ENCODE measurements at places on chromosomes 4 and X.

DNA sequence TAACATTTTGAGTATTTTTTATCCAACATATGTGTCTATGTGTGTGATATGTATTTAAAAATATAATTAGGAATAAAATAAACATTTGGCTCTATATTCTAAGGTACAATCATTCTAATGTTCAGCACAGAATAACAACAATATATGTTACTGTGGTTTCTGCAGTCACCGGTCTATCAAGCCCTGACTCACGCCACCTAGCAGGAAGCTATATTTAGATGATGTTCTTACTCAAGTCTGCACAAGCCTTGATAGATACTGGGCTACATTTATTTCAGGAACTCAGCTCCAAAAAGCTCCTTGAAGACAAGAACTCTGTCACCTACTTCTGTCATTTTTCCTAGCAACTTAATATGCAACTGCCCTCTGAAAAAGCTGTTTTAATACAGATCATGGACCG is 152.0 kb upstream of the FTHL17 start:
- no peak for DNase-seq

GRCh38 chr4:158018831-158019230 is 154.0 kb downstream of the GASK1B start:
- no peak for DNase-seq

- no peak for DNase-seq
These were observed 10.5 kb upstream of the UBE2NL start for GRCh38 chrX:143873343-143873742.

GRCh38 chrX:153644356-153645125 is 2.5 kb upstream of the DUSP9 start:
- DNase-seq = no peak

GRCh38 chr4:21991050-21991449 is 42.5 kb upstream of the KCNIP4 start:
- DNase-seq = no peak

DNA sequence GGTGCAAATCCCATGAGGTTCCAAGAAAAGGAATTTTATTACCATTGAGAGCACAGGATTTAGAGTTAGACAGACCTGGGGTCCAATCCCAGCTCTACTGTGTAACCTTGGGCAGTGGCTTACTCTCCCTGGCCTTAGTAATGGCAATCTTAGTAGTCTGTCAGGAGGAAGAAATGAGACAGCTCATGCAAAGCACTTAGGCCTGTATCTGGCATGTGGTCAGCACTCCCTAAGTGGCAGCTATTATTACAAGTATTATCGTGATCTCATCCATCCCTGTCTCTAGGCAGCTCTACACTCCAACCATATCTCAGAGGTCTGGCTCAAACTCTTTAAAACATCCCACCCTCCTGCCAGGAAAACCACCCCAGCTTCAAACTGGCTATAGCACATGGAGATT is 129.6 kb upstream of the NALF2 start:
- DNase-seq = no peak

GRCh38 chr4:122083989-122084388 is 68.1 kb upstream of the BLTP1 start:
- no peak for DNase-seq

GRCh38 chr4:55312489-55313101 is 33.4 kb upstream of the SRD5A3 start:
- DNase-seq = no peak

- no peak for DNase-seq
These were observed 134.5 kb upstream of the TAPT1 start for GRCh38 chr4:16360694-16361262.

GRCh38 chr4:40669504-40669903 is 39.8 kb upstream of the RBM47 start:
- DNase-seq = no peak

DNA sequence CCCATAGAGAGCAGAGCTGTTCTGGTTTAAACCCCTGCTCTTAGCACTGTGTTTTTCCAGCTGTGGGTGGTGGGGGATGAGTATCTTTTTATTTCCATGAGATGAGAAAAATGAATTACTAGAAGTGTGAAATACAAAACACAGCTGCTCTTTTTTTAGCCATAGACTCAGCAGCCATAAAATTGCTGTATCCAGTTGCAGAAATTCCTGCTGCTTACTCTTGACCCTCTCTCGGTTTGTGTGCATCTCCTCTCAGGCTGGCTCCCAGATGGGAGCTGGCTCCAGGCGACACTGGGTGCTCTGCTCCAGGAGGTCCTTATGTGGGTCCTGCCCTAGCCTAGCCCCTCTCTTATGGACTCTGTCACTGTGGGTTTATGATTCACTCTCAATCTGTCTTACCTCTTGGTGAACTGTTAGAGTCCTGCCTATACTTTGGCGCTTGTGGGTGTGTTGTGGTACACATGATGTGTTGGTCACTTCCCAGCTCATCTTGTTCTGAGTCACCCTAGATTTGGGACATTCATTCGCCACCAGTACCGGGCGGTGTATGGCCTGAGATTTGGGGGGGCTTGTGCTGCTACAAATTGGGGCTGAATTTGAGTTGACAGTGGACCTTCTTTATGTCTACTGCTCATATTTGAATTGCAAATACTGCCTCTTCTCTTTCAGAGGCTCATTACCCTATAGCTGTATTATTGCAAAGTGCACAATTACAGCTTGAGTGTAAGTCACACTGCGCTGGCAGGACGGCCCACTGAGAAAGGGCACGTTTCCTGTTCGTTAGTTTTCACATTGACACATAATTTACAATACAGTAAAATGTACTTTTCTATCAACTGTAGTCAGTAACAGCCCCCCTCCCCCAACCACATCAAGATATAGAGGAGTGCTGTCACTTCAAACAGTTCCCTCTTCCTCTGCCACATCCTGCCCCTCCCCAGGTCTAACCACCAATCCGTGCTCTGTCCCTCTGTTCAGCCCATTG is 46.9 kb upstream of the MSANTD1 start:
- no peak for DNase-seq

DNA sequence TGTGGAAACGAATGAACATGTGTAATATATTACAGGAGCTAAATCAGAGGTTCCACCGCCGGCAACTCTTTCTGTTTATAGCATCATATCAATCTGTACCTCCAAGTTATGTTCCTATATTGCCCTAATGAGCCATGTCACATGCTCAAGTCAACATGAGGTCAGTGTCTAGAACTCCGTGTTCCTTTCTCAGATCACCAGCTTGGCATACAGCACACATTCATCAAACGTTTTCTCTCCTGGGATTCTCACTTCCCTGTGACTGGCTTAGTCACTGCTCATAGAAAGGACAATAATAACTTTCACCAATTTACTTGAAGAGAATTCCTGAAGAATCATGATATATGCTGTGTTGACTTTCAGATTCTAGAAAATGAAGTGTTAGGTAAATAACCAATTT is 532.0 kb upstream of the SPANXN1 start:
- DNase-seq = no peak

DNA sequence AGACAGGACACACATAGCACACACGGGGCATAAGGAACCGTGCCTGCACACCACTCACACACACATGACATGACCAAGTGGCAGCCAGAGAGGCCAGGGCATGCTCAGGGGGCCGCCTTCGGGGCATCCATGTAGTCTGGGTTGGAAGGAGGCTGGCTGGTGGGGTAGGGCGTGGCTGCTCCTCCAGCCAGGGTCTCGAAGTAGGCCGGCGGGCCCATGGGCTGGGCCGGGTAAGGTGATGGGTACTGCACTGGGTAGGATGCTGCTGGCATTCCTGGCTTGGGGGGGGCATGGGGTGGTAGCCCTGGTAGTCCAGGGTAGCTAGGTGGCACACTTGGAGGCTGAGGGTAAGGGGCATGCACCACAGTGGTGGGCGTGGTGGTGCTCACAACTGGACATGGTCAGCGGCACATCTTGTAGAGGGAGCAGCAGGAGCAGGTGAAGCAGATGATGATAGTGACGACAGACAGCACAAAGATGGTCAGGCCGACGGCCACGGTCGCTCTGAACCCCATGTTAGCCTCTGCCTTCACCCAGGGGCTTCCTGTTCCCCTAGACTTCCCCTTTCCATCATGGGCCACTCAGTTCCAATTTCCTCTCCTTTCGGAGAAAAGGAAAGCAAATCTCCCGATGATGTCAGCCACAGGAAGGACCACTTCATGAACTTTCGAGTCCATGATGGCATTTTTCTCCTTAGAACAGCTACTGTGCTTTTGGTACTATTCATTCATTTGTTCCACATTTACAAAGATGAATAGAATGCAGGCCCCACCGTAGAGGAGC is 10.9 kb upstream of the DDX3X start:
- DNase-seq = no peak

- no peak for DNase-seq
These were observed 67.9 kb downstream of the KLHL34 start for GRCh38 chrX:21590012-21590776.

- DNase-seq = no peak
These were observed 5.3 kb downstream of the PLXNB3 start for GRCh38 chrX:153769158-153769864.

DNA sequence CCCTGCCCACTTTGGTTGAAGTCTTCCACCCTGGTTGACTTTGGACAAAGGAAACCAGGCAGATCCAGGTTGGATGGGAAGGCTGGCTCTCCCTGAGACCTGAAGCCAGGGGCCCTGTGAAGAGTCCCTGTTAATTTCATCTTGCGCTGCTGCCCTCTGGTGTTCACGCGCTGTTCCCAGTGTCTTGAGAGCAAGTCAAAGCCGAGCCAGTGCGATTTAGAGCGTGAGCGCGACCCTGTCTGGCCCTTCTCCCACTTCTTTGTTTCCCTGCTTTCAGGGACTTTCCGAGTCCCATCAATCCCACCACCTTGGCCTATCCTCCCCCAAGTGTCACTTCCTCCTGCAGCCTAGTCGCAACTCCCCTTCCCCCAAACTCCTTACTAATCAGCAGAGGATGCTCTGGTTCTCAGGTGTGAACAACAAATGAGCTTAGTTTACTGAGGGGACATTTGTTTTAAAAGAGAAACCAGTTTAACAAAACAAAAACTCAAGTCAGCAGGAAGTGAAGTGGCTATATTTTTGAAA is 25.8 kb upstream of the CHRNA9 start:
- DNase-seq = no peak

GRCh38 chr4:6885953-6886557 is 23.6 kb upstream of the TBC1D14 start:
- peak; percentile 45 for DNase-seq

DNA sequence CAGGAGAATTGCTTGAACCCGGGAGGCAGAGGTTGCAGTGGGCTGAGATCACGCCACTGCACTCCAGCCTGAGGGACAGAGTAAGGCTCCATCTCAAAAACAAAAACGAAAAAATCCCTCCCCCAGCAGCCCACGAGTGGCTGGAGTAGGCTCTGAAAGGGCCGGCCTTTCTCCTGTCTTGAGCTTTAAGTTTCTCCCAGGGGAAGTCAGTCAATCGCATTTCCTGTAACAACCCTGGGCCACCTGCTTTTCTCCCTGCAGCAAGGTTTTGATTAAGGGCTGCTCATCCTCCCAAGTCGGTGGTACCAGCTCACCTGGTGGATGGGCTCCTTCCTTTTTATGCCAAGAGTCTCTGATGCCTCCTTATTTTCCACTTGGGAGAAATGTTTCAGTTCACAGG is 2.0 kb upstream of the NYX start:
- DNase-seq = no peak

GRCh38 chrX:118727686-118728339 is 407 bp downstream of the IL13RA1 start:
- no peak for DNase-seq

DNA sequence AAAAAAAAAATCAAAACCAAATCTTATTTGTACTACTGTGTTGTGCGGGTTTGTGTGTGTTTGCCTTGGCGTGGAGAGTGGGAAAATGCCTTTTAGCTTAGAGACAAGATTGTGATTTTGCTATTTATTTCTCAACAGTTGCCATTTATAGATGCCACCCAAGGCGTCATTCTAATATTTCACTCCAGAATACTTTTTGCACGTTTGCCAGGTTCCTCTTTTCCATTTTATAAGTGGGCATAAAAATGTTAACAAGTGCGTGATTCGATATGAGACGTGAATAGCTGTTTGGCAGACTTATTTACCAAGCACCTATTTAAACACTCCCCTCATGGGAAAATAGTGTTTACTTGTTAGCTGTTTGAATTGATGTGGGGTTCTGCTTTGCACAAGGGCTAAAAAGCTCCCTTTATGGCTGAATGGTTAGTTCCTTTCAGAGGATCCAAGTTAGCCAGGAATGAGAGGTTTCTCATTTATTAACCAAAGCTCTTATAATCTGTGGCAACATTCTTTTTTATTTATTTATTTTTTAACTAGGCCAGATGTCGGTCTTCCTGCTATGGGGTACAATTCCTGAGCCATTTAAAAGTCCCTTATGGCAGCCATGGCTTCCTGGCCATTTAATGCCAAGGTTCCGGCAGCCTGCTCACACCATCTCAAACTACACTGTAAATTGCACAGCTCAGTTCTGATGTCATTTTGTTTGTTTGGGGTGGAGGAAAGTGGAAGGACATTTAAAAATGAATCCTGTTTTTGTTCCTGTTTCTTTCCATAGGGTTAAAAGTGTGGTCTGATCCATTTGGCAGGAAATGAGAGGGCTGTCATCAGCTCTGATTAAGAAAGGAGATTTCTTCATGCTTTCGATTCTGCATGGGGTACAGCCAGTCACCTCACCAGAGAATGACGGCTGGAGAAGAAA is 14.6 kb downstream of the SMIM20 start:
- DNase-seq = no peak

- peak; percentile 31 for DNase-seq
These were observed 20.1 kb upstream of the IL3RA start for GRCh38 chrX:1316527-1316926.
